ENCODE measurements at places on chromosomes 2 and 18.

- DNase-seq, result no peak
Observed at GRCh38 chr2:201966691-201967438, 66.8 kb upstream of the FZD7 start.

- no peak for DNase-seq
Observed at GRCh38 chr2:126834006-126834659, 64.6 kb upstream of the TEX51 start.

DNA sequence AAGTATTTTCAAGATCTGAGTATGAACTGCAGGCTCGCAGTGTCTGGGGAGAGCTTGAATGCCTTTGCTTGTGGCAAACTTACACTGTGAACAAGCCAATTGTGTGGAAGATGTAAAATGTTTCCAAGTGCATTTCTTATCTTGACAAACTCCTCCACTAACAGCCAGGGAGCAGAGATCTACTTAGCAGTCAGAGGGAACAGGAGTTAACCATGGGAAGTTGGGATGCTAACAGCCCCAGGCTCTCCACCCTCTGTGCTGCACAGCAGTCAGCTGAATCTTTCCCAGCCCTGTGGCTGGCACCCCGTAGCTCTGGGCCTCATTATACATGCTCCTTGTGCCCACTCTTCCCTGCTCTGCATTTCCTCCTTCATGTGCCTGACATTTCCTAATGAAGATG is 450.2 kb downstream of the TSN start:
- DNase-seq, result no peak

DNA sequence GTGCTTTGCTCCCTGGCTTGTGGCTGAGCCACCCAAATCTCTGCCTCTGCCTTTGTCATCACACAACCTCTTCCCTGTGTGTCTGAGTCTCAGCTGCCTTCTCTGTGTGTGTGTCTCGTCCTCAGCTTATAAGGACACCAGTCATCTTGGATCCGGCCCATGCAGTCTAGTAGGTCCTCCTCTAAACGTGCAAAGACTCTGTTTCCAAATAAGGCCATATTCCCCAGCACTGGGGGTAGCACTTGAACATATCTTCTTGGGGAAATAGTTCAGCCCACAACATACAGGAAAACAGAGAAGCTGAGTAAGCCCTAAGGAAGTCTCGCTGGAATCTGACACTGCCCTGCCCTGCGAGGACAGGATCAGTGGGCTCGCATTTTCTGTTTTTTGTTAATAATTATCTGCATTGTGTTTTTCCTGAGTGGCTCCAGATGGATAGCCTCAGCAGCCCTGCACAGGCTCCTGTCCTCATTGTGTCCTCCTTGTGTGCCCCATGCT is 42.1 kb downstream of the MTCL1 start:
- DNase-seq, result no peak

DNA sequence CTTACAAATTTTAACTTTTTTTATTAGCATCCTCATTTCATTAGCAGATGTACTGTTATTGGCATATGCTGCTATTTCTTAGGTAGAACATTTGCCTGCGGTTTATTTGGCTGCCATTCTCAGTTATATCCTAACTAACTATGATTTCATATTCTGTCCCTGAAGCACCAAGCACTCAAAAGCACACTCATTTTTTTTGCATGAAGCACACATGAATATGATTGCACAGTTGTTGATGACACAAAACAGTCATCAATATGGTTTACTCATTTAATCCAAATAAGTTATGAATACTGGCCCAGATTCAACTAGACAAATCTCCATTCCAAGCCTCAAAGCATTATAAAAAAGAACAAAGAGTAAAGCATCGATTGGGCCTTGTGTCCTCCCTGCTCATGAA is 129.4 kb upstream of the CNTNAP5 start:
- no peak for DNase-seq

- DNase-seq, result no peak
Observed at GRCh38 chr2:164760179-164760578, 81.4 kb downstream of the COBLL1 start.

GRCh38 chr2:181243319-181243718 is 213.9 kb upstream of the ITGA4 start:
- no peak for DNase-seq

DNA sequence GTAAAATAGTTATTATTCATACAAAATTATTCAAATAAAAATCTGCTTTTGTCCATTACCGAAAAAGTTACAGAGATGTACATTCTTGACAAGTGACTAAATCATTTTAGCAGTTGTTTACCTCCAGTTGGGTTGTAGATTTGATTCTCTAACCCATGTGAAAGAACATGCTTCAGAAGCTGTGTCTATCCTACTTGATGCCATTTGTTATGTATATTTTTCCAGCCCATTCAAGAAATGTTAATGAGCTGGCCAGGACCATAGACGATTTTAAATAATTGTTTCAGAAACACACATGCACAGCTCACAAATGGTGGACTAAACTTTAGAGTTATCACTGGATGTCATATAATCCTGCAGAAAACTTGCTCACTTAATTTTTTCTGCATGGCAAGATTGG is 391.1 kb upstream of the REG3G start:
- no peak for DNase-seq

DNA sequence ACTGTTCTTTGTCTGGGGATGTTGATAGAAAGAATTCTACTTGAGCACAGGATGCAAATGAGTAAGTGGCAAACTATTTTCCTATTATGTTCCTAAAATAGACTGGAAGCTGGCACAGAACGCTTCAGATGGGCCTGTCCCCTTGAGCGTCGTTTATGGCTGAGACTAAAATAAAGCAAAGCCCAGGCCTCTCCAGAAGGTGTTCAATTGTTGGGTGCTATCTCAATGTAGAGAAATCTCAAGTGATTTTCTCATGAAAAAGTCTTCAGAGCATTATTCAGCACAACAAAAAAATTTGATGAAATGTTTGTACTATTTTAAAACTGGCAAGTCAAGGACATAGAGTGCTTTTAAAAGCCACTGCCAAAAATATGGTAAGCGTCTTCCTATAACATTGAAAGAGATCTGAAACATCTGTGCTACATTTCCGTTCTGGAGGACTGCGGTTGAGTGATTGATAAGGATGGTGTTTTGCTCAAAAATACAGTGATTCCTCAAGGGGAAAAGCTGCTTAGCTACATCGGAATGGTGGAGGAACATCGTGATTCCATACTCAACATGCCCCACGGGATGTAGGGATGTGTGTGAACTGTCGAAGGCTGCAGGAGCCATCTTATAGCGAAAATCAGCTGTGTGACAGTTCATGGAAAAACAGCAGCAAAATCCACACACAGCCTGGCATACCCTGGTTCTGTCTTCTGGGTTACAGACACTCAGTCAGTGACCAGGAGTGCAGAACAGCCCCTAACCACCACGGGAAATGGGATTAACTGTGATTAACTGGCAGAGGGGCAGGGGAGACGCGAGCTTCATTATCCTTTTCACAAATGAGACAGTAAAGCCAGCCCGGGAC is 10.4 kb upstream of the LRRFIP1 start:
- no peak for DNase-seq

- DNase-seq, result peak; percentile 16
Observed at GRCh38 chr2:218658671-218659257, 659 bp downstream of the ZNF142 start.

GRCh38 chr2:188085421-188085820 is 206.3 kb upstream of the GULP1 start:
- no peak for DNase-seq

DNA sequence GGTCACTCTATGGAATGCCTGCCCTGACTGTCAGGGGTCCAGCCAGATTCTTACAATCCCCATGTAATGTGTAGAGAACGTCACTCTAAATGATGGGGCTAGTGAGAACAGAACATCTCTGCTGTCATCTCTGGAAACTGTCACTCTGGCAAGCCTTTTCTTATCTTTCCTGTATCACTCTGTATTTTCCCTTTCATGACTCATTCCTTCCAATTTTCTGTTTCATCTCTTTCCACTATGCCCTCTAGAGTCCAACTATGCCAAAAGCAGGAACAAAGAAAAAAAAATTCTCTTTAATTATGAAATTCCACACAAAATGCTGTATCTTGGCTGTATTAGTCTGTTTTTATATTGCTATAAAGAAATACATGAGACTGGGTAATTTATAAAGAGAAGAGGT is 608.8 kb downstream of the ADCYAP1 start:
- no peak for DNase-seq

DNA sequence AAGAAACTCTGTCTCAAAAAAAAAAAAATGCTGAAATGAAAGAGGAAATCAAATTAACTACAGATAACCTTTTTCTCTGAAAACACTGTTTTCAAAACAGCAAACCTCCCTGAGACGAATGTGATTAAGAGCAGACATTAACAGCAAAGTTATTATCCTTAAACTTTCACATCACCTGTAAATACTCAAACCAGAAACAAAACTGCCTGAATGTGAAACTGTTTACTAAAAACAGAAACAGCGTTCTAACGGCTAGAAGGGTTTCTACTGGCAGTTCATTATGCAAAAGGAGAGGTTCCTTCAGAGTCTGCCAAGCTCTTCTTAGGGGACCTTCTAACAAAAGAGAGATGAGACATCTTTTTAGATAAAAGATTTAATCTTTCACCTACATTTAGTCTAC is 45.9 kb downstream of the PNO1 start:
- no peak for DNase-seq

DNA sequence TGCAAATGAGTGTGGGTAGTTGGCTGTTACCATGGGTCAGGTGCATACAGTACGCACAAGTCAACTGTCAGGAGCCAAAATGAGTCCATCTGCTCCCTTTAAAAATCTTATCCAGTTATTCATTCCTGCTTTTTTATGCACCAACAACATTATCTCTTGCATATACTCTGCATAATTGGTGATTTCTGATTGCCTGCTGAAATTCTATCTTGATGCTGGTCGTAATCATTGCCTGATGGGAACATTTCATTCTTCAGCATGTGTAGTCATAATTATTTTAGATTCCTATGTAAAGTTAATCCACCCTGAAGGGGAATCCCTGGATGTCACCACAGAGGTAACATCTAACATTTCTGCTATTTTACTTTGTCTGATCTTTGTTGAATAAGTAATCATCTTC is 102.2 kb upstream of the RND3 start:
- DNase-seq, result no peak

GRCh38 chr2:187576906-187577305 is 22.7 kb upstream of the TFPI start:
- no peak for DNase-seq

GRCh38 chr2:46921676-46922448 is 6.3 kb upstream of the MCFD2 start:
- DNase-seq, result no peak

GRCh38 chr18:7221424-7222155 is 9.3 kb upstream of the LRRC30 start:
- no peak for DNase-seq

- no peak for DNase-seq
Observed at GRCh38 chr2:77567723-77568122, 45.5 kb upstream of the LRRTM4 start.

DNA sequence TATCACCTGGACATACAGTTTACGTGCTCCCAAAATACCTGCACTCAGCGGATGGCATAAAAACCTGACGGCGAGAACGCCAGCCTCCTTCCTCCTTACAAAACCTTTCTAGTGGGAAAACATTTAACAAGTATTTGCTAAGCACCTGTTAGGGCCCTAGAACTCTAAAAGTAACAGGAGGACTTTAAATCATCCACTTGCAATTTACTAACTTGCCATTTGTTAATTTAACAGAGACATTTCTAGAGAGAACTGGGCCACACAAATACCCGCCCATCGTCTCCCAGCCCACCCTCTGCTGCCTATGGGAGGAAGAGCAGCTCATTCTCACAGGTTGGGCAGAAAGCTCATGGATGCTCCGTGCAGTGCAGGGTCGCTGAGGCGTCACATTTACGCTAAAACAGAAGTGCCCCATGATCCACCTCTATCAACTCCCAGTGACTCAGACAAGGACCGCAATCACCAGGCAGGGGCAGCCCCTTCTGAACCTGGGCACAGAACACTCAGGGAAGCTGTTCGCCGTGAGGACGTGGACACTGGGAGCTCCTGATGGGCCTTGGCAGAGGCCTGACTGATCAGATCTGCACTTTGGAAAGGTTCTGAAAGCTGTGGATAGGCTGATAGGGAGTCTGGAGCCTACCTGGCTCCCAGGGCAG is 106.9 kb downstream of the HDAC4 start:
- peak; percentile 64 for DNase-seq

DNA sequence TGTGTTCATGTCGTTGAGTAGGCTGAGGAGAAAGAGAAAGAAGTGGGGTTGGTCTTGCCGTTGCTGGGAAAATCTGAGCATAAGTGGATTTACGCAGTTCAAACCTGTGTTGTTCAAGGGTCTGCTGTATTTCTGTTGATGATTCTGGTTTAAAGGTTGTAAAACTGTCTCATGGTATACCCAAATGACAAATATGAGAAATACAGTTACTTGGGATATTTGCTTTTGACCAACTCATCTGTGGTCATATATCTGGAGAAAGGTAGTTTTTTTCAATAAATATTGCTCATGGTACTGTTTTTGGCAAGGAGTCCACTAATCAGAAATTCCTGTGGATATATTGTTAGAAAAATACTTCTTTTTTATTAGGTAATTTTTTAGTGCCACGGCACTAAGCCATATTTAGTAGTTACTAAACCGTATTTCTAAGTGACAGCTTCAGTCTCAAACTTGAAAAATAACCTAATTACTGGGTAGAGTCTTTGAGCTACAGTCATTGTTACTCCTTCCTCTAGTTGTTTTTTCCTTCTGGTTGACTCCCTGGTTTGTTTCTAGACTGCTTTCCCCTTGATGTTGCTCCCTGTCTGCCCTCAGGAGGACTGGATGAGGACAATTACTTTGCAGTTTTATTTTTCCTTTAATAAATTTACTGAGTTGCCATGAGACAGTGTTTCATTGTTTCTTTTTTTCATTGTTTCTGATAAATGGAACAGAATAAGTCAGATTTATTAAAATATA is 31.5 kb downstream of the MOB4 start:
- no peak for DNase-seq

GRCh38 chr2:160006475-160006874 is 55.9 kb downstream of the PLA2R1 start:
- no peak for DNase-seq

DNA sequence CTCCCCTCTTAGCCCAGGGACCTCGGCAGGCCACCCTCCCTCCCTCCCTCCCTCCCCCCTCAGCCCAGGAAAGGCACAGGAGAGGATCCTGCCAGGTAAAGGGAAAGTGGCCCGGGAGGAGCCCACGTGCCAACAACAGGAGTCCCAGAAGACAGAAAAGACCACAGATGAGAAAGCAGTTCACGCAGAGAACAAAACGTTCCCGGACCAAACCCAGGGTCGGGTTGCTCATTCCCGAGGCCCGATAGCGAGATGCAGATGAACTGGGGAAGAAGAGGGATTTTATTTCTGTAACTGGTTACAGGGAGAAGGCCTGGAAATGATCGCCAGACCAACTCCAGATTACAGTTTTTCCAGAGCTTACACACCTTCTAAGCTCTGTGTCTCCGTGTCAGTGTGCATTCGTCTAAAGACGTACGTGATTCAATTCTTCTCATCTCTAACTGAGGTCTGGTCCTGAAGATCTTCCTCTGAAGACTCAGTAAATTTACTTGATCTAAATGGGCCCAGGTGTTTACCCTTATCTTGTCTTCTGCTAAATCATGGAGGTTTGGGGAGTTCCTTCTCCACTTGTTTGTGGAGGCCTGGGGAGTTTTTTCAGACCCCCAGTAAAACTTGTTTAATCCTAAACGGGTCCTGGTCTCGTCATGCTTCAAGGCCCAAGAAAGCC is 807 bp upstream of the NEU4 start:
- no peak for DNase-seq

GRCh38 chr2:38430597-38431207 is 53.6 kb upstream of the ATL2 start:
- no peak for DNase-seq

- no peak for DNase-seq
Observed at GRCh38 chr2:10818984-10819383, 6.4 kb upstream of the PDIA6 start.
